AG04449 (cell line): ENCODE measurements at places on chromosomes 2 and 18.

DNA sequence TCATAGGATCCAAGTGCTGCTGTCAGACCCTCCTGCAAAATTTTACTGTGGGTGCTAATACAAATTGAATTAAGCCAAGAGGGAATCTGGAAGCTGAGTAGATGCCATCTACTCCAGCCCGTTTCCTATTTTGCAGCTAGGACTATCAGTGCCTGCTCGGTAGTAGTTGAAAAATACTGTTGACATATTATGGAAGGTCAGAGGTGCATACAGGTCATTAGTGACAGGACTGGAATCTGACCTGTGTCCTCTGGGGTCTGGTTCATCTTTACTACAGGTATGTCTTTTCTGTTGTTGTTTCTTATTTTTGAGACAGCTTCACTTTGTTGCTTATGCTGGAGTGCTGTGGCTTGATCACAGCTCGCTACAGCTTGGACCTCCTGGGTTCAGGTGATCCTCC is 58.8 kb downstream of the MAP4K4 start:
- DNase-seq: no peak

- DNase-seq: no peak
Measured at GRCh38 chr2:241619597-241620418, 17.1 kb downstream of the THAP4 start.

GRCh38 chr2:20421988-20422370 is 24.9 kb upstream of the RHOB start:
- DNase-seq: peak; percentile 38

DNA sequence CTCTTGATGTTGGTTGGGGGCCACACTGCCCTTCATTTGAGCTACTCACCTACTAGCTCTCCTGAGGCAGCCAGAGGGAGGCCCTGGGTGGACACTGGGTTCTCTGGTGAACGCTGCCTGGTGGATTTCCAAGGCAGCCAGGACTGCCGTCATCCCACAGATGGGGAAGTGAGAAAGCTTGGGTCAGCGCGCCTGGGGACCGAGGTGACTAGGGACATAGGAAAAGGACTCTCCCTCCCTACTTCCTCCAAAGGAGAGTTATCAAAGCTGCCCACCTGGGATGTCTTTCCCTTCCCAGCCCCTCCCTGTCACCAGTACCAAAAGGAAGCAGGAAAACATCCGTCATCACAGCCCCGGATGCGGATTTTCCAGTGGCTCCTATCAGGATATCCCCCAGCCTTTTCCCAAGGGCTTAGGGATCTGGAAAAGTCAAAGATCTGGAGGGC is 3.8 kb upstream of the SEMA4C start:
- DNase-seq: no peak

GRCh38 chr2:236659758-236660150 is 90.1 kb downstream of the ACKR3 start:
- DNase-seq: no peak

DNA sequence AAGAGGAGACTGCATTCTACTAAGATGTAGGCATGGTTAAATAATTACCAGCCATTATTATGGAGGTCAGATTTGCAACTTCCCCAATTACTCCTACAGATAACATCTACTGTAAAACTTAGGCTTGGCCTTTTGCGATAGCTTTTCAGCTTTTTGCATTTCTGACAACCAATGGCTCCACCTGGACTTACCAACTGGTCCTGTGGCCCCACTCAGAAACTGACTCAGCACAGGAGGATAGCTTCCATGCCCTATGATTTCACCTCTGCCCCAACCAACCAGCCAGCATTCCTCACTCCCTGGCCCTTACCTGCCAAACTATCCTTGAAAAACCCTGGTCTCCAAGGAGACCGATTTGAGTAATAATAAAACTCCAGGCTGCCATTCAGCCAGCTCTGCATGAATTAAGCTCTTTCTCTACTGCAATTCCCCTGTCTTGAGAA is 28.2 kb downstream of the TUBB6 start:
- no peak for DNase-seq

DNA sequence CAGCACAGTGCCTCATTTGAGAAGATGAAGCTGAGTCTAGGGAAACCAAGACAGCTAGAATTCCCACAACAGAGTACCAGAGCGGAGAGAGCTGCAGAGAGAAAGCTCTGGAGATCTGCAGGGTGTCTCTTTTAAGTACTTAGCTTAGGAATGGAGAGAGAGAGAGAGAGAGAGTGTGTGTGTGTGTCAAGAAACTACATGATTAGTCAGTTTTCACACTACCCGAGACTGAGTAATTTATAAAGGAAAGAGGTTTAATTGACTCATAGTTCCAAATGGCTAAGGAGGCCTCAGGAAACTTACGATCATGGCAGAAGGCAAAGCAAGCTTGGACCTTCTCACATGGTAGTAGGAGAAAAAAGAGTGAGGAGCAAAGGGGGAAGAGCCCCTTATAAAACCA is 64.0 kb downstream of the HIBCH start:
- no peak for DNase-seq

- no peak for DNase-seq
Measured at GRCh38 chr2:85470850-85471800, 52.6 kb downstream of the SH2D6 start.

DNA sequence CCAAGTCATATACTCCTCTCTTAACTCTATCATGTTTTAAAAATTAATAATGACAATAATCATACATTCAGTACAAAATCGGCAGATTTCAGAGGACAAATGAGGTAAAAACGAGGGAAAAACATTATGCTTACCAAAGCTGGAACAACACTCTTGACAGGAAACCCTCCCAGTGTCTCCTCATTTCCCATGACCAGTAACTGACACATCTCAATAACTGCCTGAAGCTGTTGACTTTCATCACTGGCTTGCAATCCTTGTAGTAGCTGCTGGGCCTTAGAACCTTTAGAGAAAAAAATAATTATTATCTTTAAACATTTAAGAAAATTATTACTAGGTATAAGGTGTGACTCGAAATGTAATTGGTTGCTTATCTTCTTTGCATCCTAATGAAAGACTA is 103.6 kb downstream of the TRIP12 start:
- DNase-seq: no peak

DNA sequence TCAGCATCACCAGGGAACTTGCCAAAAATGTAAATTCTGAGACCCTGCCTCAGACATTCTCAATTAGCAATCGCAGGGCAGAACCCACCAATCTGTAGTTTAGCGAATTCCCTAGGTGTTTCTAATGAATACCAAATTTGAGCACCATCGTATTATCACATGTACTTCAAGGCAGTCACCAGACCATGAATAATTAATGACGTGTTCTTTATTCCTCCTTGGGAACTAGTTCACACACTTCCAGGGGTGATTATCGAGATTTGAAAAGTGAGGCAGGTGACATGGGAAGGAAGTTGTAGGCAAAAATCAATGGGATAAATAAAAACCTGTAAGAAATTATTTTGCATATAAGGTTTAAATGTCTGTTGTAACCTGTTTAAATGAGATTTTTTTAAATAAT is 102.5 kb upstream of the CRIM1 start:
- no peak for DNase-seq

DNA sequence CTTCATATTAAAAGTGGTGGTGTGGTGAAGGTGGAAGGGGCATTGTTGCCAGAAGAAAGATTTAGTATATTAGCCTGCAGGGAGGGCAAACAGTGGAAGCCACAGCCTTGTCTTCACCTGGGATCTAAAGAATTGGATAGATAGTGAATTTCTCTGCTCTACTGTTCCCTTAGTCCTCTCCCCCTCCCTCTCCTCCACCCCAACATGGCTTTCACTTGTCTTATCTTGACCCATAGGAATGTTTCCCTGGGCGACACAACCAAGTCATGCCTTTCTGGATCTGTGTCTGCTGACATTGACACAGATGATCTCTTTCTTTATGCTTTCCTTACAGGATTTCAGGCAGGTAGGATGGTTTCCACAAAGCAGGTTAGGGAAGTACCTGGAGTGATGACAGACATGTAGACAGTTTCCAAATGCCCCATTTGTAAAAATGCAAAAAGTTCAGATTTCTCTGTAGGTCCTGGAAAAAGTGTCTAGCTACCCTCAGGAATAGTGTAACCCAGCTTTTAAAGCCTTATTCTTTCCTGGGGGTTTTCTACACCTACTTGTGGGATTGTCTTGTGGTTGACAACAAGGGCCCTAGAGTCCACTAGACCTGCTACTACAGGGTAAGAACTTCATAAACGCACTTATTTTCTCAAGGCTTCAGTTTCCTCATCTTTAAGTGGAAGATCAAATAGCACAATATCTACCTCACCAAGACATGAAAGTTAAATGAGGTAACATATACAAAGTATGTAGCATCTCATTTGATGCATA is 184.2 kb upstream of the SP5 start:
- no peak for DNase-seq

- DNase-seq: no peak
Measured at GRCh38 chr2:121071034-121071504, 213.9 kb downstream of the TFCP2L1 start.

GRCh38 chr2:25891672-25892071 is 13.4 kb upstream of the ASXL2 start:
- no peak for DNase-seq

GRCh38 chr2:62740221-62740620 is 34.7 kb downstream of the EHBP1 start:
- DNase-seq: no peak

GRCh38 chr18:22542406-22542835 is 124.7 kb upstream of the CTAGE1 start:
- no peak for DNase-seq

DNA sequence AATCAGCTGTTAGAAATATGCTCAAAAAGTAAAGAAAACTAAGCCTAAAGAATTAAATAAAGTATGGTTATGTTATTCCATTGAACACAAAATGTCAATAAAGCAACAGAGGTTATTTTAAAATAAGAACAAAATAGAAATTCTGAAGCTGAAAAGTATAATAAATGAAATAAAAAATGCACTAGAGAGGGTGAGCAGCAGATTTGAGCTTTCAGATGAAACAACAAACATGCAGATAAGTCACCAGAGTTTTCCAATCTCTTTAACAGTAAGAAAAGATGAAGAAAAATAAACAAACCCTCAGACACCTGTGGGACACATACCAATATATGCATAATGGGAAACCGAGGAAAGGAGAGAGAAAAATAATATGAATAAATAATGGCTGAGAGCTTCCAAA is 70.3 kb upstream of the SLC9A2 start:
- DNase-seq: no peak

DNA sequence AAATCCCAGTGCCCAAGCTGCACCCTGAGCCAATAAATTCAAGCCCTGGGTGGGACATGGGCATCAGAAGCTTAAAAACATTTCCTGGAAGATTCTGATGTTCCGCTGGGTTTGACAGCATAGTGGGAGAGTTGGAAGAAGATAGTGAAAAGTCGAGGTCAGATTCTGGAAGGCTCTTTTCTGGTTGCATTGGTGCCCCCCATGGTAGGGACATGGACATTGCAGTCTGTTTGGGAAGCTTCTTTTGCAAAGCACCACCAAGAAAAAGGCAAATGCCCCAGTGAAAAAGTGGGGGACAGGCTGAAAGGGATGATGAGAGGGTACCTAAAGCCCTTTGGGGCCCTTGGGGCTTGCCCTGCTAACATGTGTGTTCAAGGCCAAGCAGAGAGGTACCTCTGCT is 21.0 kb downstream of the MERTK start:
- no peak for DNase-seq

DNA sequence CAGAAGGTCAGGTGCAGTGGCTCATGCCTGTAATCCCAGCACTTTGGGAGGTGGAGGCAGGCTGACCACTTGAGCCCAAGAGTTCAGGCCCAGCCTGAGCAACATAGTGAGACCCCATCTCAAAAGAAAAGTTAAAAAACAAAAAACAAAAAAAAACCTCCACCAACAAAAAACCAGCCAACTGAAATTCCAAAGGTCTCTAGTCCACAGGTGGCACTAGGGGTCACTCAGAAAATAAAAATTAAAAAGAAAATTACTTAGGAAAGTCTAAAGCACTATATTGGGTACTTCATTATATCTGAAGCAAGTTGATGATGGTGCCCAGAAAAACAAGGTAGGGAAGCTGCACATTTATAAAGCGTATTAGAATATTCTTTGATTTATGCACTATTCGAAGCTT is 26.9 kb downstream of the ANXA4 start:
- DNase-seq: no peak

DNA sequence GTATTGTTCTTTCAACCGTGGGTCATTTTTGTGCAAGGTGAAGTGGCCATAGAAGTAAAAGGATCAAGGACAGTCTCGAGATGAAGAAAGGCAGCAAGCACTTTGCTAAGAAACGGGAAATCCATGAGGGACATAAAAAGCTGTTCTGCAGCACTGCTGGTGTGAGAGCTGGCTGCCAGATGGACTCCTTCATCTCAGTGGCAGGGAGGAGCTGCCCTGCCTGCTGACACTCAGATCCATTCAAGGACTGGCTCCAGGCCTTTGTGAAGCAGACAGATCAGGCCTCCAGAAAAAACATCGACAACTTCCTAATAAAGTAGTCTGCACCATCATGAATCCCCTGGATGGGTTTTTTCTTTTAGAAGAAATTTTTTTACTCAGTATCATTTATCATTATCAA is 29.5 kb downstream of the RMC1 start:
- no peak for DNase-seq

DNA sequence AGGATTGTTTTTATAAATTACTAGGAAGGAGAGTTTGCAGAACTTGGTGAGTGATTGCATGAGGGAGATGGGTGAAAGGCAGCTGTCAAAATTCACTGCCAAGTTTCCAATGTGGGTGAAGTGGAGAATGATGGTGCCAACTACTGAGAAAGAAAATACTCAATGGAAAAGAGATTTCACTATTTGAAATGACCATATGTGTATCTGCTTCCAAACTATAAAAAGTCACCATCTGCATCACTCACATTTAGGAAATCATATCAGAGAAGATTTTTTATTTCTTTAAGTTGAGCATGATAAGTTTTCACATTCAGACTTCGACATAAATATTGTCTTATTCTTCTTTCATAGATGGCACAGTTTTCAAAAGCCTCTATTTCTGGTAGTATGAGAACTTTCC is 570.0 kb upstream of the DSEL start:
- no peak for DNase-seq

DNA sequence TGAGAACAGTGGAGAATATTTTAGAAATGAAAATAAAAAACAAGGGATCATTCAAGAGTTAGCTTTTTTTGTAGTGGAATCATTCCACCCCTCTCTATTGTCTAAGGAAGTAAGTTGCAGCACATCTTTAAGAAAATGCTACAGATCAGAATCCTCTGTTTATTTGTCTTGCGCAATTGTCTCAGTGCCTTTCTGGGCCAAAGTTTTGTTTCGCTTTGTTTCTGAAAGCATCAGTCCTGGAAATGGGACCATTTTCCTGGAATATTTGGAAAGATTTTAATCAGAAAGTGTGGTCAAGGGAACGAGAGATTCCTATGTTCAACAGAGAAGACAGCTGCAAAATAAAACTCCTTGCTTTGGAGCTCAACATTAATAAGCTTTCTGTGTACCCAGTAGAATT is 74.0 kb downstream of the NRXN1 start:
- DNase-seq: no peak

DNA sequence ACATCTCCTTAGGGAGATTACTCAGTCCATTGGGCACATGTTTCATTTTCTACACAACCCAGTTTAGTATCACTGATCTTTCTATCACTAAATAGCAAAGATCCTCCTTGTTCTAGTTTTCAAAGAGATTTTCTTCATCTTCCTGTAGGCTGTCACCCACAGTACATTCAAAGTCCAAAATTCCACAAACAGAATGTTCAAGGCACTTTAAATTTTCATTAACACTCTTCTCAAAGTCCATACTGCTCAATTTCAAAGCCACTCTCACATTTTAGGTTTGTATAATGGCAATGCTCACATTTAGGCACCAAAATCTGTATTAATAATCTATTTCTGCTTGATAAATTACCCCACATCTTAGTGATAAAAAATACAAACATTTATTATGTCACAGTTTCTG is 152.8 kb downstream of the FSIP2 start:
- no peak for DNase-seq
